ENCODE measurements at places on chromosomes 11 and 22. TPM values are rescaled to one million over a fixed set of nuclear protein-coding genes. Genes with fewer than 3 reads are reported as not detected.

JHY gene
- total RNA-seq = 8.6 TPM

ATM gene
- total RNA-seq = 112 TPM

ACRV1 gene
- 1.7 TPM for total RNA-seq

HEPN1 gene
- total RNA-seq = not detected

JAM3 gene
- total RNA-seq = 54.1 TPM

CDC42EP2 gene
- total RNA-seq = 31.0 TPM
